ENCODE measurements at places on chromosomes 5 and 9.

GRCh38 chr5:178769617-178770260 lies 39.3 kb upstream of the ZNF354A start:
- DNase-seq: no peak

- DNase-seq: no peak
Observed at GRCh38 chr5:178306430-178307225, 74.0 kb upstream of the PHYKPL start.

GRCh38 chr9:21558615-21559401 lies 76.7 kb upstream of the IFNE start:
- no peak for DNase-seq

DNA sequence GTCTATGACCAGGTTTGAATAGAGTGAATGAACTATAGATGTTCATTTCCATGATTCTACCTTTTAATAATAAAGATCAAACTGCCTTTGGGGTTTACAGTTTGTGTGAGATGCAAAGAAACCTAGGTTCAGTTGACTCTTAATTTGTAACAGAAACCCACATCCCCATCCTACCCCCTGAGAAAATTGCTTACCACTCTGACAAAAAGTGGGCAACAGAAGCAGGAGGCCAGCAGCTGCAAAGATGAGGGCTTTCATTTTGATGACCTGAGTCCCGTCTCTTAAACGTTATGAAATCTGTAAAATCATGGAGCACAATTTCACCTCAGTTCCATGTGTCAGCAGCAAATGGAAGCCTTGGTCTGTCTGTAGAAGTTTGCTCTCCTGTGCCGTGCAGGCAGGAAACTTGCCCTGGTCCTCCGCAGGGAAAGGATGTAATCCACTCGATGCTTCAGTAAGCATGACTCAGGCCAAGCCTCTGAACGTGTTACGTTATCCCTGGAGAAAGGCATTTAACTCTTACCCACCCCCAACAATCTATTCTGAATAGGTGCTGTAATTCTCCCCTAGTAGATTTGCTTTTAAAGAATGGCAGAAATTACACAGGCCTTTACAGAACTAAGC lies at the start of gene F2RL2:
TSS of gene F2RL2 (minus strand) at position 431 of the 624 bp plus-strand sequence. CDS start at position 258, 173 bp downstream.
- DNase-seq: no peak

- DNase-seq: no peak
Observed at GRCh38 chr9:129319938-129320481, 141.9 kb upstream of the IER5L start.

DNA sequence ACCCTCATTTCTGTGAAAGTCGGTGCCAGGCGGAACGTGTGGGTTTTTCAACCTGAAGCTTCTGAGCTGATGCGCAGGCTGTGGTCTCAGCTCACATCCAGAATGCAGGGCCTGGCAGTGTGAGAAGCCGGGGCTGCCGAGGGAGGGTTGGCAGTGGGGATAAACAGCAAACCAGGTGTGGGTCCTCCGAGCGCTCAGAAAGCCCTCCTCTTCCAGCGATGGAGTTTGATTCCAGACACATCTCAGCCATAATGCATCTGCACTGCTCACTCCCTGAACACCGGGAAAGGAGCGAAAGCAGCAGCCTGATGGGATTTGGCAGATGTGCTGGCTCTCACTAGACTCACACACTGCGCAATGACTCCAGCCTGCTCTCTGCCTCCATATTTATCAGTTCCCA lies 280.1 kb downstream of the HSPA4 start:
- no peak for DNase-seq

- no peak for DNase-seq
Observed at GRCh38 chr9:125332527-125332926, 70.9 kb downstream of the GAPVD1 start.

GRCh38 chr5:56845277-56845676 lies 29.9 kb downstream of the MAP3K1 start:
- no peak for DNase-seq

- no peak for DNase-seq
Observed at GRCh38 chr5:116669261-116670031, 94.8 kb upstream of the SEMA6A start.

- DNase-seq: no peak
Observed at GRCh38 chr9:70540016-70540415, 125.6 kb upstream of the KLF9 start.

DNA sequence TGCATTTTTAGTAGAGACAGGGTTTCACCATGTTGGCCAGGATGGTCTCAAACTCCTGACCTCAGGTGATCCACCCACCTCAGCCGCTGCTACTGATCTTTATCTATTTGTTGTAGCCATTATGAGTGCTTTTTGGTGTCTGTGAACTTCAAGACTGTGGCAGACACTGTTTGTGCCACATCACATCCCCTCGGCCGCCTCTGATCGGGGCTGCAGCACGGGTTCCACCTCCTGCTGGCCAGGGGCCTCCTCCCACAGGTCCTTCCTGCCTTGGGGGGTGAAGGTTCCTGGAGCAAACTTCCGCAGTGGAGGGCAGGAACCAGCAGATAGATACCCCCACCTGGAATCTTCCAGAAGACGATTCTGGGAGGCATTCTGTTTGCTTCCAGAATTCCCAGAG lies 98.5 kb downstream of the C9orf50 start:
- no peak for DNase-seq

GRCh38 chr5:180097163-180097894 lies 25.8 kb upstream of the RNF130 start:
- DNase-seq: no peak

DNA sequence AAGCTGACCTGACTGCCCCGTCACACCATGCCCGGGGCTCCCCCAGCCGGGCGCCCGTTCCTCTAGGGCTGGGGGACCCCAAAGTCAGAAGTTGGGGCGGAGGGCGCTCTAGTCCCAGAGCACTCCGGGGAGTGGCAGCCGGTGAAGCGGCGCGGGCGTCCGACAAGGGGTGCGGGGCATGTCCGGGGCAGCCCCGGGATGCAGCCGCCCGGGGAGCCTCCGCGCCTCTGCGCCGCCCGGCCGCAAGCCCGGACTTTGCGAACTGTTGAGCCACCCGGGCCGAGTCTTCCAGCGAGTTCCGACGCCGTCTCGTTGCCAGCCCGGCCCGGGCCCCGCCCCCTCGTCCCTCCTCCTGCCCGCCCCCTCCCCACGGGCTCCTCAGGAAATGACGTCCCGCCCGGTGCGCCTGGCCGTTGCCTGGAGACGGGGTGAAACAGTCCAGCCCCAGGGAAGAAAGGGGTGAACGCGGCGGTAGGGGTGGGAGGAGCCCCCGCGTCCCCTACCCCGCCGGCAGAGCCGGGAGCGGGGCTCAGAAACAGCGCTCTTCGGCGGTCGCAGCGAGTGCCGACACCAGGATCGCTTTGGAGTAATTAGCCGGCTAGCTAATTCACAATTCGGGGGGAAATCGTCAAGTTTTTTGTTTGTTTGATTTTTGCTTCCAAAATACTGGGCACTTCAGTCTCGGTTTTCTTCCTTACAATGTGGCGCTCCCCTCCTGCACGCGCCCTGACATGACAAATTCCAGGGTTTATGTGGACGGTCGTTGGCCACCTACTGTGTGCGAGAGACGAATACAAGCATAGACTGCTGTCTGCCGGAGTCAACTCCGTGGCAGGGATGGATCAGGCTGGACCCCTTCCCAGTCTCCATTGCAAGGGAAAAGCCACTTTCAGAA lies at the start of gene WHRN:
TSS of gene WHRN (minus strand) at position 287 of the 895 bp plus-strand sequence. CDS start 672 bp downstream, outside the sequence.
- peak; percentile 90 for DNase-seq

Data from SW 1271 (cell line).